ENCODE measurements at places on chromosomes 7 and 10.

DNA sequence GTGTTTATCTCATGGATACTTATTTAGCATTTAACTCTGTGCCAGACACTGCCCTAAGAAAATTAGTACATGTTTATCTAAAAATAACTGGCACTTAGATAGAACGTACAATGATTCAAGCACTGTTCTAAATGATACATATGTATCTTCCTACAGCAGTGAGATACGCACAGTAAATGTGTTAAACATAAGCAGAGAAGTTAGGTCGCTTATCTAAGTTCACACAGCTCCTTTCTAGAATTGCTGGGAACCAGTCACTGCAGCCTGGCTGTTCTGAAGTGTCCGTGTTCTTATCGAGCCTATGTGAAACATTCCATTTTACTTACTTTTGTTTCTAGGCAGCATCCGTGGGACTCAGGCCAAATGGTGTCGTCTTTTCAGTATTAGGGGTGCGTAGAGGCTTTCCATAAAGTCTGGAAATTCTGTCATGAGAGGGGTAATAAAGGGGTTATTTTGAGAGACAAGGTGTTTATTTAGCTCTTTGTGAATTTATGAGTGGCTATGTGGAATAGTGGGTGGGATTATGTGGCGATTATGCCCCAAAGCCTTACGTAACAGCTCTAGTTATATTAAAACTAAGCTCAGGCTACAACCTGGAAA is 186.9 kb downstream of the SND1 start:
- DNase-seq, result no peak

GRCh38 chr10:132701099-132701845 is 84.7 kb downstream of the NKX6-2 start:
- no peak for DNase-seq

- DNase-seq, result no peak
Measured at GRCh38 chr10:30587522-30588031, 42.0 kb downstream of the LYZL2 start.

GRCh38 chr10:88651101-88651551 is 13.1 kb upstream of the LIPF start:
- peak; percentile 38 for DNase-seq

GRCh38 chr10:84214612-84215235 is 10.6 kb downstream of the LRIT2 start:
- DNase-seq, result no peak

DNA sequence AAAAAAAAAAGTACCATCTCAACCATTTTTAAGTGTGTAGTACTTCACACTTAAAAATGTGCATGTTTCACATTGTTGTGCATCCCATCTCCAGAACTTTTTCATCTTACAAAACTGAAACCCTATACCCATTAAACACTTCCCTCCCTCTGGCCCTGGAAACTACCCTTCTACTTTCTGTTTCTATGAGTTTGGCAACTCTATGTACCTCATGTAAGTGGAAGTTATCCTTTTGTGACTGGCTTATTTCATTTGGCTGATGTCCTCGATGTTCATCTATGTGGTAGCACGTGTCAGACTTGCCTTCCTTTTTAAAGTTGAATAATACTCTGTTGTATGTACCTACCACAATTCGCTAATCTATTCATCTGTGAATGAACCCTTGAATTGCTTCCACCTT is 12.2 kb downstream of the KCNMA1 start:
- DNase-seq, result no peak

GRCh38 chr10:110129490-110129889 is 77.9 kb upstream of the MXI1 start:
- no peak for DNase-seq

DNA sequence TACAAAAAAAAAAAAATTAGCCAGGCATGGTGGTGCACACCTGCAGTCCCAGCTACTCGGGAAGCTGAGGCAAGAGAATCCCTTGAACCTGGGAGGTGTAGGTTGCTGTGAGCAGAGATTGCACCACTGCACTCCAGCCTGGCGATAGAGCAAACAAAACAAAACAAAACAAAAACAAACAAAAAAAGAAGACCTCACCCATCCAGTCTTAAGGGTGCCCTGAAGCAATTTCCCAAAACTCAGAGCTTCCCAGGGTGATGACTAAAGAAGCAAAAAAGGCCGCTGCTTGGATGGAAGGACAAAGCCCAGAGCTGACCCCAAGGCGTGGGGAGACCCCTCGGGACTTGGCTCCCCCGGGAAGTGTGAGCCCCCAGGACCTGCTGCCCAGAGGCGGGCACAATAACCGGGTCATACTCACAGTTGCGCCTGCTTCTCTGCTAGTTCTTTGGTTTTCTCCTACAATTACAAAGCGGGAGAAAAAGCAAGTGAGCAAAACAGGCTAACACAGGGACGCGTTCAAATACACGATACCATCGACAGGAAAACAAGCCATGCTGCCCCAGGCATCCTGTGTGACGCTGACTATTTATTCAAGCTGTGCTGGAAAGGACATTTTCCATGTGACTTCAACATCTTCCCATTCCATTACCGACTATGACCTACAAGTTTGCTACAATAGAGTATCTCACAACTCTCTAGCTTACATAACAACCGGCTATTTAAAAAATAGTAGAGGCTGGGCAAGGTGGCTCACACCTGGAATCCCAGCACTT is 29.9 kb downstream of the PAPOLB start:
- DNase-seq, result no peak

DNA sequence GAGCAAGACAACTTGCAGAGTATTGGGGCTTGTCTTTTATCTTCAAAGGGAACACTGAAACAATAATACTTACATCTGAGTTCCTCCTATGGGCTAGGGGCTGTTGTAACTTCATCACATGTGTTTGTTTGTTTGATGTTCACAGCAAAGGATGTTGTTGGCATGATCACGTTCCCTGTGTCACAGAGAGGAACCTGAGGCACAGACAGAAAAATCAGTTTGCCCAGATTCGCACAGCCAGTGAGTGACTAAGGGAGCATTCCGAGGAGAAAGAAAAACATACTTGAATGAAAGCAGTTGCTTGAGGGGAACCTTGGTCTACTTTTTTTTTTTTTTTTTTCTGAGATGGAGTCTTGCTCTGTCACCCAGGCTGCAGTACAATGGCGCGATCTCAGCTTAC is 87.2 kb upstream of the PFKP start:
- no peak for DNase-seq

GRCh38 chr10:26215935-26216584 is 514 bp upstream of the GAD2 start:
- peak; percentile 32 for DNase-seq

DNA sequence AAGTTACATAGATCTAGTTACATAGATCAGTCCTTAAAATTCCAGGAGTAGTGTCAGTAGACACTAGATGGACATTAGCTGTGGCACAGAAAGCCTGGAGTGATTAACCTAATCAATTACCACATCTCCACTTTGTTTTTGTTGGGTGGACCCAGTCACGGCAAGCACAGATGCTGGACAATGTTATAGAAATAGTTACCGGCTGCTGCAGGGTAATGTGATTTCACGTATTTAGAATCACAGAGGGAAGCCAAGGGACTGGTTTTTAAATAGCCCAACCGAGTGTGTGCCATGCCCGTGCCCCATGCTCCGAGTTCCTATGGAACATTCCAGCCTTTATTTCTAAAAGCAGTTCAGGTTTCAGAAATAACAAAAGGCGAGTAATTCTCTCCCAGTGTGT is 2.8 kb downstream of the LGI1 start:
- DNase-seq, result no peak

- DNase-seq, result no peak
Measured at GRCh38 chr10:10043083-10043482, 974.6 kb upstream of the CELF2 start.

DNA sequence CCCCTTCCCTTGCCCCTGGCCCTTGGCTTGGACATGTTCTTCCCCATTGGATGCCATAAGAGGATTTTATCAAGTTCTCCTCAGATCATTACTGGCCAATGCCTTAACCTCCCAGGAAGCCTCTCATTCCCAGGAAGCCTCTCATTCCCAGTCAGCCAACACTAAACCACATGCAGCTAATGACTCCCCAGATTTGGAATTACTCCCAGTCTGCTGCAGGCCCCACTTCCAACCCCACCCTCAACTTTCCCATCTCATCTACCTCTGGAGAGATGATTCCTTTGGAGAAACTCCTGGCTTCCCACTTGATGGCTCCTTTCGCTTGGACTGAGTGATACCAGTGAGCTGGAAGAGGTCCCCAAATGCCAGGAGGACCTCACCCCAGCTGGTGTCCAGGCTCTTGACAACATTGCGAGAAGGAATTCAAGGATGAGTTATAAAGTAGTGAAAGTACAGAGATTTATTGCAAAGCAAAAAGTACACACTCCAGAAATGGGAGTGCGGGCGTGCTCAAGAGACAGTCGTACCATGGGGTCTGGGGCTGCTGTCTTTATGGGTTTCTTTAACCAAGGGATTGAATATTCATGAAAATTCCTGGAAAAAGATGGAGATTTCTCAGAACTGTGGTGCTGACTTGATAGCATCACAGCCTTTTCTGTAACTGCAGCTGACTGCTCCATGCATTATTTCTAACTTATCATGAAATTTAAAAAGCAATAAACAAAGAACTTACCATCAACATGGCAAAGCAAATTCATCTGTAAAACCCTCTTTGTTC is 117.2 kb upstream of the ADCY1 start:
- no peak for DNase-seq

DNA sequence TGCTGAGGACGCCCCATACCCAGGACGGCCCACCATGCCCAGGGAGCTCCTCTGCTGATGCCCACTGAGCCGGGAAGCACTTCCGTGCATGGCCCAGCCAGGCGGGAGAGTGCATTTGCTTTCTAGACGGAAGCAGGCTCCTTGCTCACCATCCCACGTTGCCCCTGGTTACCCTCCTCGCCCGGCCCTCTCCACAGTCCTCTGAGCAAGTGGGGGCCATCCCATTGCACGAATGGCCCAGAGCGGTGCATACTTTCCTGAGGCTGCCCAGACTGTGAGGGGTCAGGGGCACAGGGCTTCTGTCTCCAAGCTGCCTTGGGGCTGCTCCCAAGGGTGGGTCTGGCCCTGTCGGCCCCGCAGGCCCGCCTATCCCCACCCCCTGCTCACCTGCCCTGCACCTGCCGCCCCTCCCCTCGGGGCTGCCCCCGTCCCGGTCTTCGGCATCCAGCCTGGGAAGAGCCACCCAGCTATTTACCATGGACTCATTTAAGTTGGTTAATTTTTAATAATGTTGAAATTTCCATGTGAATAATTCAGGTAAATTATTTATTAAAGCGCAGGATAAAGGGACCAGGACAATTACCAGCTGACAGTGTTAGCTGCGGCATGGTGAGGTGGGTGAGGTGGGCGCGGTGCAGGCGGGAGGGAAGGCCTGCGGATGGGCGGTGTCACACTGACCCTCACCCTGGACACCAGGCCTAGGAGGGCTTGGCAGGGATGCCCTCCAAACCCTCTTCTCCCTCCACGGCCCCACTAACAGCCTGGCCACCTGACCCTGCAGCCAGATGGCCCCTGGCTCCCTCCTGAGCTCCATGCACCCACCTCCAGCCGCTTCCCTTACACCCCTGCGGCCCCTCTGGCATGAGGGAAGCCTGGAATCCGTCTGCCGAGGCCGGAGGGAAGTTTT is 104.4 kb downstream of the MICALL2 start:
- DNase-seq, result no peak

GRCh38 chr10:124042656-124043309 is 50.6 kb downstream of the CHST15 start:
- no peak for DNase-seq

- no peak for DNase-seq
Measured at GRCh38 chr10:95217476-95217875, 23.4 kb downstream of the ACSM6 start.

GRCh38 chr10:61302124-61302523 is 151.1 kb downstream of the TMEM26 start:
- no peak for DNase-seq

DNA sequence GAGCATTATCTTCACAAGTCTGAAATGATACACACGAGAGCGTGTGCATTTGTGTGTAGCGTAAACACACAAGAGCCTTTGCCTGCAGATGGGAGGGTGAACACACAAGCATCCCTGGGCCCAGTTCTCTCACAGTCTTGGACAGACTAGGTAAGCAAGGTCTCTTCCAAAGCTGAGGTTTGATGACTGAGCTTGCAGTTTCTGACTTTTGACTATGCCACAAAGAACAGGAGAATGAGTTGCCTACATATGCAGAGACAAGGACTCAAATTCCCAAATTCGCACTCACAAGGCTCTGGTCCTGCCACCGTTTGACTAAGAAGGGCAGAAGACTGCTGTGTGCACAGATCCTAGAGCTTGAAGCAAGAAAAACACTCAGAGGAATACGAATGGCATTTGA is 55.8 kb downstream of the FAM53B start:
- DNase-seq, result no peak

- no peak for DNase-seq
Measured at GRCh38 chr10:50044941-50045664, 22.7 kb upstream of the WASHC2A start.

- no peak for DNase-seq
Measured at GRCh38 chr10:108521827-108522492, 1357.5 kb upstream of the SORCS1 start.

DNA sequence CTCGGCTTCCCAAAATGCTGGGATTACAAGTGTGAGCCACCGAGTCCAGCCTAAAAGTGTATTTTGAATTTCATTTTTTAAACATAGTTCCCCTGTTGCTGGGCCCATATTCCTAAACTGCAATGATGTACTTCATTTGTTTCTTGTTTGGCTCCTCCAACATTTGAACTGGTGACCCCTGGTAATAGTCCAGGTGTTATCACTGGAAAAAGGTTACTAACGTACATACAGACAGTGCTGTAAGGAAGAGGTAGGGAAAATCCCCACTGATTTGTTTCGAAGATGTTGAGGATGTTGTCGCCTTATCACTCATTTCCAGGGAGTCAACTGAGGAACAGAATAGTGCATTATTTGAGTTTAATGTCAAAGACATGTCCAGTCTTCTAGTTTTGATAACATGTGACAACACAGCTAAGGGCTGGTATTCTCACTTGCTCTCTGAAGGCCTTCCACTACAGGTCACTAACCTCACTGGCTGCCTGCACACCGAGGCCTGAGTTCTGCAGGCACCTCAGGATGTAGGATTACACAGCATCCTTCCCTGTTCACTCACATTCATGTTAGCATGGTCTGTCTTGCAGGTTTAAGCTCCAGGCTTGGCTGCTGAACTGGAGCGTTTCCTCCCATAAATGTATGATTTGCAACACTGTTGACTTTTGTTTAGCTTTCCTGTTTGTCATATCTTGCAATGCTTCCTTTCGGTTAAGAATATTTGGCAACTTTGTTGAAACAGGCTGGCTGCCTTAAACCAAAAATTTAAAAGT is 362.8 kb downstream of the INHBA start:
- no peak for DNase-seq

DNA sequence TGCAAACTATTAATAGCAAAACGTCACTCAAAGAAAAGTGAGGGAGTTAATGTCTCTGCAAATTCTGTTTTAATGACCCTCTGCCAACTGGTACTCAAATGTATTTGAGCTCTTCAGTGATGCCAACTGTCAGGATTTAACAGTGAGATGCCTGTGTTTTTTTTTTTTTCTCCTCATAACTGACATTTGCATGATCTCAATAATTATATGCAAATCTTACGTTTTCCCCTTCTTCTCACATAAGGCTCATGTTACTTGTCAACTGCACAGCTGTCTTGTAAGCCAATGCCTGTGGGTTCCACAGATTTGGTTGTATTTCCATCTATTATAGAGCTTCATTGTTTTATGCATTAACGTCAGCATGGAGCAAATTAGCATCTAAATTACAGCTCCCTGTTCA is 38.2 kb downstream of the PPP1R3A start:
- DNase-seq, result no peak
